Stimulated activated CD4-positive, alpha-beta T cell treated with anti-CD3 and anti-CD28 coated beads, Interleukin-15, amount 100 ng/mL, for 1 hour (primary cell): ENCODE measurements at places on chromosomes 1 and 21.
A peak's percentile ranks its signal among the peaks of the same experiment; 100 is the strongest.

GRCh38 chr21:15209224-15209623 lies 144.4 kb upstream of the NRIP1 start:
- no peak for DNase-seq

DNA sequence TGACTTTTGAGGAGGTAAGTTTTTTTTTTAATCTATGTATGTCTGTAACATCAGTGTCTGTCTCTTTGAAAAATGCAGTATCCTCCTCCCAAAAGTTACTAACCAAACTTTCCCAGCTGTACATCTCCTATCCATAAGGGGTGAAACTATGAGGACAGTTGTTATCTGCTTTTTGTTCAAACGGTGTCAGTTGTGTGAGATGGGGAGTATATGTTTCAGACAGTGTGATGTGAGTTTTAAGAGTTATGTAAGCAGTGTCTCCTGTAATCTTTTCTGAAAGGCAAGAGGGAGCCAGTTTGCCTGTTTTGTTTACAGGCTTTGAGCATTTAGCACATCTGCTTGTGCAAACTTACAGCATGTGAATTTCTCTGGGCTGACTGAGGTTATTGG lies 34.8 kb upstream of the CACYBP start:
- DNase-seq = no peak

DNA sequence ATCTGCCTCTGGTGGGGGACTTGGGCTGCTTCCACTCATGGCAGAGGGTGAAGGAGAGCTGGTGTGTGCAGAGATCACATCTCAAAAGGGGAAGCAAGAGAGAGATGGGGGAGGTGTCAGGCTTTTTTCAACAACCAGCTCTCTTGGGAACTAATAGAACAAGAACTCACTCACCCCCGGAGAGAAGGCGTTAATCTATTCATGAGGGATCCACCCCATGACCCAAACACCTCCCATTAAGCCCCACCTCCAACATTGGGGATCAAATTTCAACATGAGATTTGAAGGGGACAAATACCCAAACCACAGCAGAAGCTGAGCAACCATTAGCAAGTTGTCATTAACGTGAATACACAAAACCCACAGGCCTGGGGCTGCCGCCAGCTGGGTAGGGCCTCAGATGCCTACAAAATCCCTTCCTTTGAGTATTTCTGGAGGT lies 12.0 kb upstream of the VWA5B1 start:
- DNase-seq = no peak

GRCh38 chr1:229913489-229913888 lies 153.5 kb upstream of the GALNT2 start:
- DNase-seq = no peak

GRCh38 chr1:47827109-47827508 lies 170.1 kb downstream of the TRABD2B start:
- DNase-seq = no peak

GRCh38 chr1:167659881-167660280 lies 29.8 kb downstream of the RCSD1 start:
- DNase-seq = no peak

- DNase-seq = no peak
These were observed 23.5 kb upstream of the RNU1-4 start for GRCh38 chr1:16716691-16717335.

- DNase-seq = no peak
These were observed 118.1 kb downstream of the NGF start for GRCh38 chr1:115219927-115220326.

DNA sequence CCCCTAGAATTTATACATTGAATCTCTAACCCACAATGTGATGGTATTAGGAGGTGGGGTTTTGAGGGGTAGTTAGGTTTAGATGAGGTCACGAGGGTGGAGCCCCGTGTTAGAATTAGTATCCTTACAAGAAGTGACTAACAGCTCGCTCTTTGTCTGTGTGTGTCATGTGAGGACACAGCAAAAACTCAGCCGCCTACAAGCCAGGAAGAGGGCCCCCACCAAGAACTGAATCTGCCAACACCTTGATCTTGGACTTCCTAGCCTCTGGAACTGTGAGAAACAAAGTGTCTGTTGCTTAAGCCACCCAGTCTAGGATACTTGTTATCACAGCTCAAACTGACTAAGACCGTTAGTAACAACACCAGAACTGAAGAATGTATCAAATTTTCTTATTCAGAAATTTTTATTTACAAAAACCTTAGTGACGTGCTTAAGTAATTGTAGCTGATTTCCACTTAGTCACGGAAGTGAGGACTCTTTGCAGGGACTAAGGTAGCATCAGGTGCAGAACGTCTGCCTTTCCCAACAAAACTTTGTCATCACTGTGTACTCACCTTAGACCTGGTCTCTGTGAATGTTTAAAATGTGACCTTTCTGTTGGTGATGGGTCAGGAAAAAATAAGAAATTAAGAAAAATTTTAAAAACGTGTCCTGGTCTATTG lies 24.5 kb upstream of the LRRC8C start:
- peak; percentile 53 for DNase-seq

DNA sequence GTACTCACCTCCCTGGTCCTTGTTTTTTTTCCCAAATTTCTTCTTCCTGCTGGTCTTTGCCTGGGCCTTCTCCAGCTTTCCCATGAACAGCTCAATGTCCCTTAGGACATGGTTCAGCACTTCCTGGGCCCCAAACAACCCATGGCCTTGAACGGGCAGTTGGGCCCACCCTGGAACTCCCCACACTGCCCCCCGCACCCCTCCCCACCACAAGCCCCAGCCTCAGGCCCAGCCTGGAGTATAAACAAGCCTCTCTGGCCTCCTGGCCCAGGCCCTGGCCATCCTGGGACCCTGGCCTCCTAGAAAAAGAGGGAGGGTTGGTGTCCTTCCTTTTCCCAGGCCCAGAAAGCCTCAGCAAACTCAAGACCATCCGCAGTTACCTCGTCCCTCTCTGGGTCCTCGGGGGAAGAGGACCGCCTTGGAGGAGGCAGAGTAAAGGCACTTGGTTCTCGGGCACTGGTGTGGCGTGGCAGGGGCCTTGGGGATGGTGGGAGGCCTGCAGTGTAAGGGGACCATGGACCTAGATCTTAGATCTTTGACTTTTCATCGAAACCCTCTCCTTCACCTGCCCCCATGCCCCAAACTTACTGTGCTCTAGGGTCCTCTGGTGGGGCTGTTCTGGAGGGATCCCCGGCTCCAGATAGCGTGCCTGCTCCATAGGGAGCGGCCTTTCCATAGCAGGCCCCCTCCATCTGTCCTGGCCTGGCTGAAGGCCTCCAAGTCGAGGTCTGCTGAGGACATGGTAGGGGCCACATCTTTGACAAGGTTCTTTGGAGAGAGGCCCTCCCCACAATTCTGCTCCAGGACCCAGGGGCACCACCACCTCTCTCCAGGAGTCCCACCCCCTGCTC lies 5.6 kb downstream of the EPS8L3 start:
- no peak for DNase-seq

DNA sequence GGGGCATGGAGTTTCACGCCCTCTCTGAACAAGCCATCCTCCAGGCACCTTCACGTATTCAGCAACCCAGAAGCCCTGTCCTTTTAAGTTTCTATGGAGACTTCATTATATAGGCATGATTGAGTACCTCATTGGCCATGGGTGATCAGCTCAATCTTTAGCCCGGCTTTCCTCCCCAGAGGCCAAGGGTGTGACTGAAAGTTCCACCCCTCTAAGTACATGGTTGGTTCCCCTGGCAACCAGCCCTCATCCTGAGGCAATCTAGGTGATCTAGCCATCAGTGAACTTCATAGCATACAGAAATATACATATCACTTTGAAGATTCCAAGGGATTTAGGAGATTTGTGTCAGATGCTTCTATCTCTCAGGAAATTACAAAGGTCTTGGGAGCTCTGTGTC lies 21.3 kb upstream of the DHX9 start:
- no peak for DNase-seq

DNA sequence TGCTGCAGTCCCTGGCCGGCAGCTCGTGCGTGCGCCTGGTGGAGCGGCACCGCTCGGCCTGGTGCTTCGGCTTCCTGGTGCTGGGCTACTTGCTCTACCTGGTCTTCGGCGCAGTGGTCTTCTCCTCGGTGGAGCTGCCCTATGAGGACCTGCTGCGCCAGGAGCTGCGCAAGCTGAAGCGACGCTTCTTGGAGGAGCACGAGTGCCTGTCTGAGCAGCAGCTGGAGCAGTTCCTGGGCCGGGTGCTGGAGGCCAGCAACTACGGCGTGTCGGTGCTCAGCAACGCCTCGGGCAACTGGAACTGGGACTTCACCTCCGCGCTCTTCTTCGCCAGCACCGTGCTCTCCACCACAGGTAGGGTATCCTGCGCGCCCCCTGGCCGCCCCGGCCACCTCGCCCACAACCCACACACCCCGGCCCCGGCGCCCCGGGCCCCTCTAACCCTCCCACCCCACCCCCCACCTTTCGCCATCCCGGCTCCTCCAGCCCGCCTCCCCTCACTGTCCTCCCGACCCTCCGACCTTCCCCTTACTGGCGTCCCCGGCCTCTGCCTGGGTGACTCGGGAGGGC lies 352 bp downstream of the KCNK1 start:
- DNase-seq = no peak

DNA sequence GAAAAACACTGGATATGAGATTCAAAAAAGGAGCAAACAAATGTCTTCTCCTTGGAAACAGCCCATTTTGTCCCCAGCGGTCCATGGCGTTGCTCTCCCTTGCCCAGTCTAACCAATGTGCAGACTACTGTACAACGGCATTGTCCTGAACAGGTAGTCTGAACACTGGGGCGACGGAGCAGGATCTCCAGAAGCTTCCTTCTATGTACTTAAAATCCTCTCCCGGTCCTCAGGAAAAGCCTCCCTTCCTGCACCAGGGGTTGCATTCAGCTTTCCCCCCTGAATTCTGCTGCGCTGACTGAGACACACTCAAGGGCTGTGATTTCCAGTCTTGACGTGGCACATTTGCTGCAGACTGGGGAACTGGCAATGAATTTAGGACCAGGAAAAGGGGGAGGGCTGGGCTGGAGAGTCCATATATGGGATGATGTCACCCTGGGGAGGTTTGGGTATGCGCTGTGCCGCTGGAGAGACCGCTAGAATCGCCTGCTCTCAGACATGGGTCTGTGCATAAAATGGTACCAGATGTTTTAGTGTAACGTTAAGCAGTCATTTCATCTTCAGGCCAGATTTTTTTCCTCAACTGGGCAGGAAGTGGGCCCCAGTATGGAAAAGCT lies 275.9 kb upstream of the C1orf105 start:
- DNase-seq = no peak

DNA sequence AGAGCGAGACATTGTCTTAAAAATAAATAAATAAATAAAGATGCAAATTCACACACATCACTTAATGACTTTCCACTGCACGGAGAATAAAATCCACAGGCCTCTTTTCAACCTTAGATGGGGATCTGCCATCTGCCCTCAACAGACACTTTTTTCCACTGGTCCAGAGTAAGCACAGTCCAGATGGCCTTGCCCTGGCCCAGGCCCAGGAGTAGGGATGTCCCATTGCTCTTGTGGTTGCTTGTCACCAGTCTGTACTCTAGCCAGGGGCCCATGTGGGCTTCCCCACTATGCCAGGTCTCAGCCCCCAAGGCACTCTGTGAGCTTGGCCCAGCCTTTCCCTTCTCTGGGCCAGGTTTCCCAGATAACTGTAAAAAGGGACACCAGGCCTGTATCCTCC lies 17.4 kb downstream of the PLOD1 start:
- DNase-seq = no peak

- DNase-seq = no peak
These were observed 3.3 kb upstream of the CAPN9 start for GRCh38 chr1:230743899-230744298.

GRCh38 chr1:6391951-6392808 lies 1.4 kb downstream of the ACOT7 start:
- DNase-seq = no peak

GRCh38 chr1:83555871-83556270 lies 443.1 kb downstream of the TTLL7 start:
- DNase-seq = no peak

GRCh38 chr1:169513208-169513607 lies 27.5 kb upstream of the SLC19A2 start:
- no peak for DNase-seq

DNA sequence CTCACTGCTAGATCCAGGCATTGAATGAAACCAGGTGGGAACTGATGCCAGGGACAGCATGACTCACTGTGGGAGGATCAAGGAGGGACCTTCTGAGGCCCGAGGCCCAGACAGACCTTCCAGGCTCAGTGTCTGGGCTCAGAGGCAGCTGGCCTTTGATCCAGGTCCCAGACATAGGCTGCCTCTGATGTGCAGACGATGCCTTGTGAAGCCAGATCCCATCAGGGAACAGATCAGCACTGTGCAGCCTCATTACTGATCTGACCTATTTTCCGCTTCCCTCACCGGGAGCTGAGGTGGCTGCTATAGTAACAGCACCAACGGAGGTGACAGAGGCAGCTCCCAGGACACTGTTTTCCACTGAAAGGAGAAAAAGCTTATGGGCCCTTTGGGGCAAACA lies 399.5 kb downstream of the MATN1 start:
- no peak for DNase-seq

GRCh38 chr1:50983219-50983802 lies 13.3 kb downstream of the CDKN2C start:
- DNase-seq = no peak

DNA sequence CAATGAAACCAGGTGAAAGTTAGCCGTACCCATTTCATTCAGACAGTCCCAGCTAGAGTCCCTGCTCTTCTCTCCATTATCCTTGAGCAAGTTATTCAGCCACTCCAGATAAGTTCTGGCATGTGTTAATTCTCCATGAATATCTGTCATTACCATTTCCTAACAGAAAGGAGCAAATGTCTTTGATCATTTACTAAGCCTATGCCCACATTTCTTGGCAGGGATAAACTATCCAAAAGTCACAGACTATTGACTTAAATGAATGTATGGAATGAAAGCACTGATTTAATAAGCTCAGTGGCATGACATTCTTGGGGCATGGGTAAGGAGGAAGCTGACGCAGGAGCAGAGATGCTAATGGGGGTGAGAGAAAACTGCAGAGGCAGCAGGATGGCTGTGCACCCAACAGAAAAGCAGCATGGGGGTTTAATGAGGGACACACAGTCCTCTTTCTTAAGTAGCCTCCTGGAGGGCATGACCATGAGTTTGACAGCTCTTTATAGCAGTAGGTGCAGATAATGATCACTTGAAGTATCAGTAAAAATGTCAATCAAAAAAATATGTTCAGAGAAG lies 17.6 kb upstream of the DHCR24 start:
- DNase-seq = no peak

DNA sequence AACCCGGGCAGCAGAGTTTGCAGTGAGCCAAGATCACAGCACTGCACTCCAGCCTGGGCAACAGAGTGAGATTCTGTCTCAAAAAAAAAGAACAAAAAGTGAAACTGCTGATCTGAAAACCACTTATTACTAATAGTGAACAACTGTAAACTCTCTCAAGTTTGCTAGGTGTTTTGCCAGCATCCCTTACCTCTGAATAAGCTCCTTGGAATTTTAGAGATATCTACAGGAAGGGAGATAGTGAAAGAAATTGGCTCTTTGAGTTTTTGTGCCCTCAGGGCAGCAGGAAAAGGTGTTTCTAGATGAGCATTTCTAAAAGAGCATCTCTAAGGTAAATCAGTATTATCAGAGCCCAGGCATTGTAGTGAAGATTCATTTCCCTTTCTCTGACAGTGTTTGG lies 27.1 kb downstream of the PARK7 start:
- no peak for DNase-seq

- no peak for DNase-seq
These were observed 139.6 kb downstream of the ZNF644 start for GRCh38 chr1:90882221-90882620.
